ENCODE measurements at places on chromosomes 4 and X. TPM values are rescaled to one million over a fixed set of nuclear protein-coding genes. Genes with fewer than 3 reads are reported as not detected.

DNA sequence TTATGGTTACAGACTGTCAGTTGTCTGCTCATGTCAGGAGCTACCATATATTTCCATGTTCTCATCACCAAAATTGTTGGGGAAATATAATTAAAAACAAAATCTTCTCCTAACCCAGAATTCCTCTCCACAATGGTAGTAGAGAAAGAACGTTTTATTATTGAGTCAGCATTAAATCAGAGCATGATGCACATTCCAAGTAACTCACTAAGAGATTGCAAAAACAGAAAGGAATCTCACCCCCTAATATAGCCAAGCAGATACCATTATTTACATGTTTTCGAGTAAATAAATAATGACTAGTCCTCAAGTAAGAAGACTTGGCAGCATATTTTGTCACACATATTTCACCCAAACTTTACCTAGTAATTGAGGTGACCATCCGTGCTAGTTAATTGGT is 36.2 kb upstream of the ARHGEF6 start:
- no peaks in the 10 kb centered on the region for H3K27me3 ChIP-seq
- H3K4me1 ChIP-seq = no peaks in the 10 kb centered on the region
- no peak overlapping the region for H3K4me3 ChIP-seq
- H3K27ac ChIP-seq = no peak overlapping the region
- DNase-seq = no peak

DNA sequence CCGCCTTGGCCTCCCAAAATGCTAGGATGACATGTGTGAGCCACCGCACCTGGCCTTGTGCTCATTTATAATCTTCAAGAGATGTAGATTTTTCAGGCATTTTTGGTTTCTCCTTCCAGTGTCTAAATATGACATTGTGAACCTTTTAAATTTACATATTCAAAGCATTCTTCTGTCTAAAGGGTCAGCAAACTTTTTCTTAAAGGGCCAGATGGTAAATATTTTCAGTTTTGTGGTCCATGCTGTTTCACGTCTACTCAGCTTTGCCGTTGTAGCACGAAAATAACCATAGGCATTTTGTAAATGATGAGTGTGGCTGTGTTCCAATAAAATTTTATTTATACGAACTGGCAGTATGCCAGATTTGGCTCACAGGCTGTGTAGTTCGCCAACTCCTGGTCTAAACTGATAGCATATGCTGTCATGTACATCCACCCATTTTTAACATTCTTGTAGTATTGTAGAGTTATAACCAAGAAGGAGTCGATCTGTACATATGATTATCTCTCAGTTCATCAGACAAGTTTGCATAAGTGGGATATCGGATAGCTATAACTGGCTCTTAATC is 12.7 kb upstream of the GCNA start:
- DNase-seq = no peak
- H3K4me1 ChIP-seq = peaks cover 7% of the 10 kb centered on the region
- no peak overlapping the region for H3K4me3 ChIP-seq
- no peaks in the 10 kb centered on the region for H3K27me3 ChIP-seq
- peaks cover 97% of the 10 kb centered on the region for H3K36me3 ChIP-seq

The HERC5 gene
- 2.6 TPM for total RNA-seq

GRCh38 chr4:76831711-76832373 is 66.1 kb downstream of the SOWAHB start:
- H3K36me3 ChIP-seq = no peaks in the 10 kb centered on the region
- H3K27me3 ChIP-seq = no peaks in the 10 kb centered on the region
- H3K27ac ChIP-seq = peak overlapping the region; percentile 73
- H3K4me3 ChIP-seq = no peak overlapping the region
- DNase-seq = no peak
- peaks cover 23% of the 10 kb centered on the region for H3K4me1 ChIP-seq

The GPM6B gene
- 4.5 TPM for total RNA-seq

DNA sequence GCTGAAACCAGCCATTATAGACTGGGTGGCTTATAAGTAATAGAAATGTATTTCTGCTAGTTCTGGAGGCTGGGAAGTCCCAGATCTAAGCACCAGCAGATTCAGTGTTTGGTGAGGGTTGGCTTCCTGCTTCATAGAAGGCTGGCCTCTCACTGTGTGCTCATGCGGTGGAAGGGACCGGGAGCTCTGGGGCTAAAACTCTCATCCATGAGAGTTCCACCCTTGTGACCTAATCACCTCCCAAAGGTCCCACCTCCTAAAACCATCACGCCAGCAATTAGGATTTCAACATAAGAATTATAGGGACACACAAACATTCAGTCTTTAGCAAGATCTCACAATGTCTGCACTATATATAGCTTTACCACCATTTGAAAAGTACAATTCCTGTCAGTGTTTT is 215.2 kb downstream of the CBR4 start:
- H3K4me3 ChIP-seq = no peak overlapping the region
- H3K27me3 ChIP-seq = no peaks in the 10 kb centered on the region
- no peaks in the 10 kb centered on the region for H3K36me3 ChIP-seq
- DNase-seq = no peak
- peaks cover 46% of the 10 kb centered on the region for H3K4me1 ChIP-seq

GRCh38 chr4:65566473-65566872 is 103.8 kb downstream of the EPHA5 start:
- no peak overlapping the region for H3K27ac ChIP-seq
- no peaks in the 10 kb centered on the region for H3K36me3 ChIP-seq
- no peak for DNase-seq
- H3K4me1 ChIP-seq = no peaks in the 10 kb centered on the region
- no peak overlapping the region for H3K4me3 ChIP-seq

The ARMCX5 gene
- total RNA-seq = 4.0 TPM

- H3K27me3 ChIP-seq = no peaks in the 10 kb centered on the region
- no peak overlapping the region for H3K27ac ChIP-seq
- no peaks in the 10 kb centered on the region for H3K36me3 ChIP-seq
Observed at GRCh38 chr4:10803713-10804343, 119.3 kb upstream of the CLNK start.

GRCh38 chr4:165369522-165369921 is 9.3 kb upstream of the CPE start:
- no peaks in the 10 kb centered on the region for H3K27me3 ChIP-seq
- H3K4me1 ChIP-seq = no peaks in the 10 kb centered on the region
- no peaks in the 10 kb centered on the region for H3K36me3 ChIP-seq
- no peak for DNase-seq
- no peak overlapping the region for H3K27ac ChIP-seq
- no peak overlapping the region for H3K4me3 ChIP-seq

The GPRASP2 gene
- total RNA-seq = 14.5 TPM

The POLN gene
- total RNA-seq = 2.2 TPM
